Regular cardiac myocyte (primary cell): ENCODE measurements at places on chromosomes 7 and 10. TPM values are rescaled to one million over a fixed set of nuclear protein-coding genes. Genes with fewer than 3 reads are reported as not detected.

Gene OPALIN
- total RNA-seq, result not detected in 2 replicates

Gene PAX4
- not detected in 2 replicates for total RNA-seq

Gene GPR37
- total RNA-seq, result not detected in 2 replicates

Gene PTPRE
- total RNA-seq, result 1.7 and 3.9 TPM in 2 replicates

Gene PHKG1
- total RNA-seq, result 1.4 TPM in 1 of 2 replicates, not detected in the other

Gene TMEM213
- not detected in 2 replicates for total RNA-seq

Gene LUC7L2
- total RNA-seq, result 38.1 and 44.7 TPM in 2 replicates

Gene EEF1AKMT2
- 19.4 and 29.7 TPM in 2 replicates for total RNA-seq

Gene KCP
- total RNA-seq, result 0.19 and 1.4 TPM in 2 replicates

Gene WNT8B
- not detected in 2 replicates for total RNA-seq

Gene EGFR
- total RNA-seq, result 44.5 and 47.2 TPM in 2 replicates

Gene MLXIPL
- total RNA-seq, result not detected in 2 replicates

Gene HHEX
- total RNA-seq, result 1.7 and 7.1 TPM in 2 replicates

Gene METTL27
- 9.9 and 11.5 TPM in 2 replicates for total RNA-seq

Gene SNX8
- 11.3 and 24.2 TPM in 2 replicates for total RNA-seq

Gene ABLIM1
- 3.1 and 8.5 TPM in 2 replicates for total RNA-seq

Gene PPP2R2D
- 30.7 and 33.7 TPM in 2 replicates for total RNA-seq

Gene POLR1F
- 15.2 and 22.0 TPM in 2 replicates for total RNA-seq

Gene ENTPD1
- total RNA-seq, result 0.58 and 4.2 TPM in 2 replicates

Gene NPY4R
- total RNA-seq, result 0.19 and 0.28 TPM in 2 replicates

Gene UPK3B
- under 0.01 TPM in 1 of 2 replicates, not detected in the other for total RNA-seq

Gene PTN
- 6.8 and 8.2 TPM in 2 replicates for total RNA-seq

Gene UNC5B
- total RNA-seq, result 9.3 and 11.7 TPM in 2 replicates

Gene FGFR2
- total RNA-seq, result under 0.01 and 0.19 TPM in 2 replicates

Gene IL15RA
- 1.7 and 3.7 TPM in 2 replicates for total RNA-seq

Gene OR2A5
- not detected in 2 replicates for total RNA-seq

Gene PKD2L1
- total RNA-seq, result not detected in 2 replicates

Gene TMEM229A
- total RNA-seq, result not detected in 2 replicates

Gene MYH16
- total RNA-seq, result under 0.01 TPM in 1 of 2 replicates, not detected in the other

Gene PNLIPRP2
- not detected in 2 replicates for total RNA-seq

Gene PAPOLB
- 0.19 and 0.28 TPM in 2 replicates for total RNA-seq

Gene C10orf62
- total RNA-seq, result 0.19 TPM in 1 of 2 replicates, not detected in the other

Gene TLX1
- not detected in 2 replicates for total RNA-seq

Gene THSD7A
- total RNA-seq, result 0.56 and 0.58 TPM in 2 replicates
